ENCODE measurements at places on chromosomes 16 and 17.

DNA sequence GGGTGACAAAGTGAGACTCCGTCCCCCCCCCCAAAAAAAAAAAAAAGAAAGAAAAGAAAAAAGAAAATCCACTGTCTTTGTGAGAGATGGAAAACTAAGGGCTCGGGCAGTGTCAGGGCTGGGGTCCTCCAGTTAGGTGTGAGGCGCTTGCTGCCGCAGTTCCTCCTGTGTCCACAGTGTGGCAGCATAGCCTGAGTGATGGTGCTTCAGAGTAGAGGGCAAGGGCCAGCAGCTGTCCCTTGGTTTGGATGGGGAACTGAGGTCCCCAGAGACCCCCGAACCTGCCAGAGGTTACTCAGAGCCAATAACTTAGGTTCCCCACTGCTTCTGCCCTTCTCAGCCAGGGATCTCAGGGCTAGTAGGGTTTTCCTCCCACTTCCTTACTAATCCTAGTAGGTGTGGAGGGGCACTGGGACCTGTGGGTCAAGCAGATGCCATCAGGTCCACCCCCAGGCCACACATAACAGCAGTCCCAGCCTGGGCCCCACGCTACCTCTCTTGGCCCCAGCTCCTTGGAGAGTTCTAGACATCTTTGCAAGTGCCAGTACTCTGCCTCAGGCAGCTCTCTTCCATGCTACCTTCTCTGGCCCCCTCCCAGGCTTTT is 7.9 kb upstream of the LLGL1 start:
- DNase-seq = peak; percentile 80

DNA sequence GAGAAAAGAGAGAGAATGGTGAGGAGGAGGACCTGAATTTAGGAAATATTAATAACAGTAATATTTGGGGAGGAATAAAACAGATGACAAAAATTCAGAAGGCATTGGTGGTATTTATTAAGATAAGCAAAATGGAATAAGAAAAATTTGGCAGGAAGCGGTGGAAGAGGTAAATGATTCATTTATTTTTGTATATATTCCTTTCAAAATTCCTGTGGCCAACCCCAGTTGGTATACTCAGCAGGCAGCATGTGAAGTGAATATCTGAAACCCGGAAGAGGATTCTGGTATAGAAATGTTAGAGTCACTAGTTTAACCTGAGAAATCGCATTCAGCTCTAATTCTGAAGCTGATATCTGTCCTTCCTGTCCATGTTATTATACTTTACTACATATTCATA is 792.0 kb downstream of the KCNJ2 start:
- DNase-seq = no peak

GRCh38 chr17:15076991-15077663 is 188.0 kb downstream of the PMP22 start:
- DNase-seq = no peak

GRCh38 chr16:87058728-87059250 is 258.4 kb downstream of the C16orf95 start:
- DNase-seq = no peak

- no peak for DNase-seq
These were observed 26.1 kb downstream of the TNS4 start for GRCh38 chr17:40475234-40475908.

DNA sequence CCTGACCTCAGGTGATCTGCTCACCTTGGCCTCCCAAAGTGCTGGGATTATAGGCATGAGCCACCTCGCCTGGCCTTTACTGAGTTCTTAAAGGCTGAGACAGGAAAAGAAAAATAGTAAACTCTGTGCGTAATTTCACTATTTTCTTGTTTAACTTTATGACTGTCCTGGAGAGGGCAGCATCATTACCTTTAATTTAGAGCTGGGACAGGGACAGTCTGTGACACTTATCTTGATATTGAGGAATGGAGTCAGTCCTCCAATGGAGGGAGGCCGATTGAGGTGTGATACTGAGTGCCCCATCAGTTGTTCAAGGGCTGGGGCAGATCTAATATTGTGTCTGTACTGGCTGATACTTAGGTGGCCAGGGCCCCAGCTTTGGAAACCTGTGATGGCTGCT is 21.5 kb upstream of the SPN start:
- no peak for DNase-seq

- DNase-seq = no peak
These were observed 12.2 kb upstream of the ZNF594 start for GRCh38 chr17:5203908-5204294.

DNA sequence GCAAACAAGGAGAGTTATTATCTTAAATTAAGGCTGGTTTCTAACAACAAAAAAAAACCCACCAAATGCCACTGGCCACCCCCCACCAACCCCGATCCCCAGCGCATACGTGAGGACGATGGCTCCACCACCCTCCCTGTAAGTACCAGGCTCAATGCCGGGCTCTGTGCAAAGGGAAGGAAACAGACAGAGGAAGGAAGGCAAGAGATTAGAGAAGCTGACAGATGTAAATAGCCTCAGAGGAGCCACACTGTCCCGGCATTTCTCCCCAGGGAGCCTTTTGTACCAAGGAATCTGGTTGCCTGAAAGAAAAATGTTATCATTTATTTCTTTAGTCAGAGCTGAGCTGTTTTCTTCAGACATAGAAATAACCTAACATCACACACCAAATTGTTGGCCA is 13.1 kb downstream of the SOST start:
- no peak for DNase-seq

GRCh38 chr16:76946879-76947278 is 244.1 kb upstream of the MON1B start:
- DNase-seq = no peak

GRCh38 chr16:77213542-77214106 is 14.4 kb downstream of the SYCE1L start:
- no peak for DNase-seq

GRCh38 chr16:30903002-30903401 is 6.6 kb downstream of the CTF1 start:
- DNase-seq = no peak

- no peak for DNase-seq
These were observed 6.3 kb downstream of the C17orf50 start for GRCh38 chr17:35766903-35767510.

DNA sequence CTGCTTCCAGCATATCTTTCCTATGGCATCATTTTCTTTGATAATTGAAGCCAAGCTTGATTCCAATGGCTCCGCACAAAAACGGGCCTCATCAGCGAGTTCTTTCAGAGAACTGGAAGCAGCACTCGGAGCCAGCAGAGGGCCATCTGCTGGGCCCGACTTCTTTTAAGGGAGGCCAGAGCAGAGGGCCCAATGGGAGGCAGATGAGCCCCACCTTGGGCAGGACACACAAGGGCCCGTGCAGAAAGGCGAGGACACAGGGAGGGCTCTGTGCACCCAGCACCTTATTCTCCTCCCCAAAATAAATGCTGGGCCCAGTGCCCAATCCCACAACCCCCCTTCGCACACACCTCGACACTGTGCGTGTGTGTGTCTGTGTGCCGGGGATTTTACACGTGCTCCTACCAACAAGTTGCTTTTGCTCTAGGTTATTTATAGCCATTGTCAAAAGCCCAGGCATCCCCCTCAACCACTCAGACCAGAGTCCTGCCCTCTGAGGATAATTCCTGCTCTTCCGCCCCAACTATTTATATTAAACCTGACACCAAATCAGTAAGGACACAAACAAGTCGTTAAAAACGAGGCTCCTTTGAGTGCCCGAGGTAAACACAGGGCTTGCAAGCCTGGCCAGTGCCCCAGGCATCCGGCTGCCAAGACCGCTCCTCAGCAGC is 6.8 kb downstream of the AXIN2 start:
- DNase-seq = no peak

DNA sequence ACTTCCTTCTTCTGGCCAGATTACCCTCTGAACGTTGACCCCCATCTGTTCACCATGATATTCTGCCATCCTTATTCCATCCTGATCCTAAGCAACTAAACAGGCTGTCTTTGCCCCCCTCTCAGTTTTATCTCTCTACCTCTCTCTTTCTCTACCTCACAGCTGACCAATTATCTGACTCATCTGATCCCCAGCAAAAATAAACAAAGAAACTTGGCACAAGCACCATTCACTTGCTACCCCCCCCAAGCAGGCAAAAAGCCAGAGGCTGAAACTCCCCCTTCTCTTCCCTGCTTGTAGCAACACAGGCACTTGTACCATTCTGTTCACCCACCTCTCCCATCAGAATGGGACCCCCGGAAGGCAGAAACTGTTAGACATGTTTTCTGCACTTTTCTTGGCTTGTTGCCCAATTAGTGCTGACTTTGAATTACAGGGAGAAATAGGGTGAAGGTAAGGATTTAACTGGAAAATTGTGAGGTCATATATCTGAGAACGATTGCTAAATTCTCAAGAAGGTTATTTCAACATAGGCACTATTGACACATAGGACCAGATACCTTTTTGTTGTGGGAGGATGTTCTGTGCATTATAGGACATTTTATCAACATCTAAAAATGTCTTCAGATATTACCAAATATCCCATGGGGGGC is 163.2 kb downstream of the TOX3 start:
- no peak for DNase-seq

DNA sequence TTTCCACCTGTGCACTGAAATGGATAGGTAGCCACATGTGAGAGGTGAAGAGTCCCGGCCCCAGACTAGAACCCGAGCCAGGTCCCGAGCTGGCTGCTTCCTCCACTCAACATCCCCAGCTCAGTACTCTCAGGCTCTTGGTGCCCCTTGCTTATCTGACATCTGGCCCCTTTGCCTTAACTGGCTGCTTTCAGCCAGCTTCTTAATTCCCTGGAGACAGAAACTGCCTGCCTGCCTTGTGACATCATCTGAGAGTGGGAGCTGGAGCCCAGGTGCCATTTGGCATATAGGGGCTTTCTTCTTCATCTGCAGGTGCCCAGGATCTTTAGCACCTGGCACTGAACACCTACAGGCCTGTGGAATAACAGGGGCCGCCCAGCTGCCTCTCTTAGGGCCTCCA is 8.9 kb downstream of the CHAD start:
- DNase-seq = no peak

DNA sequence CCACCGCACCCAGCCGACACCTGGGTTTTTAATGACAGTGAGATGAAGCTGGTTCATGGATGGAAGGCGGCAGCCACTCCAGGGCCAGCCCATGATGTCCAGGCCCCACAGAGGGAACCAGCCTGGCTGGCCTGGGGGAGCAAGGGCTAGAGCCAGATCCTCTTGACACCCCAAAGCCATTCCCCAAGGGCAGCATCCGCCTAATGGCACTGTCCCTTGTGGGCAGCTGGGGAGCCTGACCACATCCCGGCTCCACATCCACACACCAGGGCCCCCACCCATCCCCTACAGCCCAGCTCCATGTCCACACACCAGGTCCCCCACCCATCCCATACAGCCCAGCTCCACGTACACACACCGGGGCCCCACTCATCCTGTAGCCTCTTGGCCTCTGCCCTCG is 53.3 kb upstream of the ACSF3 start:
- no peak for DNase-seq

DNA sequence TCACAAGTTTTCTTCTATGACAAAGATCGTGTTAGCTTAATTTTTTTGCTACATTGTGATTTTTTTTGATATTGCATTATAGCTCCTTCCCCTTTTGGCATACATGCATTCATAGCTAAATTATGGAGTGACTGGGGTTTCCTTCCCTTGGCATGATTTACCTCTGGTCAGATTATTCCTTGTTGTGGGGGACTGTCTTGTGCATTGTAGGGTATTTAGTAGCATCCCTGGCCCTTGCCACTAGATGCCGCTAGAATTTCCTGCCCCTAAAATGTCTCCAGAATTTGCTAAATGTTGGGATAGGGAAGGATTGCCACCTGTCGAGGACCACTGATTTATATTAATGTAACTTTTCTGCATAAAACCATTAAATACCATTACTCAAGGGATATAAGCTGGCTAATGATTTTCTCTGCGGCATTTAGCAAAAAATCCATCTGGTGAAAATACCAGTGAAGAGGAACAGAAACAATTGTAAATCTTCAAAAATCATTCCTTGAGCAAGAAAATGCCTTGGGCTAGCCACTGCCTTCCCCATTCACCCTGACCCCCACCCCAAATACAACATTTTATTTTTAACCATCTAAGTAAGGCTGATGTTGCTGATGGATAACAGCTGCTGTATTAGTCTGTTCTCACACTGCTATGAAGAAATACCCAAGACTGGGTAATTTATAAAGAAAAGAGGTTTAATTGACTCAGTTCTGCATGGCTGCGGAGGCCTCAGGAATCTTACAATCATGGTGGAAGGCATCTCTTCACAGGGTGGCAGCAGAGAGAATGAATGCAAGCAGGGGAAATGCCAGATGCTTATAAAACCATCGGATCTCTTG is 195.2 kb downstream of the MAP2K6 start:
- DNase-seq = no peak

- DNase-seq = no peak
These were observed 58.8 kb downstream of the TBX4 start for GRCh38 chr17:61510991-61511390.

- no peak for DNase-seq
These were observed at the start of gene ANKFN1 for GRCh38 chr17:56152874-56153602. ANKFN1 (plus strand) TSS chr17:56153475; CDS start chr17:56212668, 59,193 bp downstream.

GRCh38 chr17:18315562-18315922 is 449 bp downstream of the SMCR8 start:
- no peak for DNase-seq

GRCh38 chr17:72853440-72854415 is 238.8 kb downstream of the SLC39A11 start:
- DNase-seq = no peak

- peak; percentile 35 for DNase-seq
These were observed 10.4 kb downstream of the PRR11 start for GRCh38 chr17:59165933-59166342.

GRCh38 chr16:14345512-14346115 is 274.5 kb downstream of the MRTFB start:
- no peak for DNase-seq

GRCh38 chr17:5587438-5588032 is 3.2 kb upstream of the NLRP1 start:
- DNase-seq = peak; percentile 76

DNA sequence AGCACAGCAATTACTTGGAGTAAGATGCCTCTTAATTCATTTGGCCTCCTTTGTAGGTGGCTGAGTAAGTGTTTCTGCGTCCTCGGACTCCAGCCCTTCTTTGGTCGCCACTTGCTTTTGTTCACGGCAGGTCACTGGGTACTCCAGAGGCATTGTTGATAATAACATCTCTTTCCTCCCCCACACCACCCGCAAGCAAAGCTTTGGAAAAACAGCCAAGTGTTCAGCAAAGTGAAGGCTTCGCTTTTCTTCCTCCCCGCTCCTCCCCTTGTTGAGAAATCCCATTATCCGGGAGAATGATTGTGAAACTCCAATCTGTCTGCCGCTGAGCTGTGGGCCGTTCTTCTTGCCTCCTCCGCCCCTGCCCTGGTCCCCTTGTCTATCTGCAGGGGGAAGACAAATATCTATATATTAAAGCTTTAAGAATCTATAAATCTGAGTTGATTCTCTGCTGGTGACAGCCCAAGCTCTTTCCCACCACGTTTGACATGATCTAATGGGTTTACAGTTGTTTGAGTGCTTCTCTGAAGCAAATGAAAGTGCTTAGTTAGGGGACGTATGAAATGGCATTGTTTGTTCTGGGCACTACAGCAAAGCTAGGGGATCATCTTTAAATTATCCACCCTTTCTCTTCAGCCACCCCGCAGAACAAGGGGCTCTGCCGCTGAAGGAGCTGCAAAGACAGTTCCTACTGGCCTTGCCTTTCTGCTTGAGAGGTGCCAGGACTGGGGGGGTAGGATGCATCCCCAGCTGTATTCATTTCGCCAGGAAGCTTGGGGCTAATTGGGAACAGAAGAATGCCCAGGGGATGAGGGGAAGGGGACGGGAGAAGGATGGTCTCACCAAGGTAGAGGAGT is 167.1 kb downstream of the CCDC182 start:
- DNase-seq = no peak

- no peak for DNase-seq
These were observed 10.5 kb upstream of the KRT38 start for GRCh38 chr17:41451154-41451728.

All from memory B cell (primary cell).